ENCODE measurements at places on chromosomes 11 and 22. TPM values are rescaled to one million over a fixed set of nuclear protein-coding genes. Genes with fewer than 3 reads are reported as not detected.
A peak's percentile ranks its signal among the peaks of the same experiment; 100 is the strongest.

The HEPN1 gene
- total RNA-seq: not detected

The OR52N4 gene
- total RNA-seq: 1.3 TPM

The FAM111B gene
- total RNA-seq: 1.4 TPM

The CHADL gene
- 0.35 TPM for total RNA-seq

DNA sequence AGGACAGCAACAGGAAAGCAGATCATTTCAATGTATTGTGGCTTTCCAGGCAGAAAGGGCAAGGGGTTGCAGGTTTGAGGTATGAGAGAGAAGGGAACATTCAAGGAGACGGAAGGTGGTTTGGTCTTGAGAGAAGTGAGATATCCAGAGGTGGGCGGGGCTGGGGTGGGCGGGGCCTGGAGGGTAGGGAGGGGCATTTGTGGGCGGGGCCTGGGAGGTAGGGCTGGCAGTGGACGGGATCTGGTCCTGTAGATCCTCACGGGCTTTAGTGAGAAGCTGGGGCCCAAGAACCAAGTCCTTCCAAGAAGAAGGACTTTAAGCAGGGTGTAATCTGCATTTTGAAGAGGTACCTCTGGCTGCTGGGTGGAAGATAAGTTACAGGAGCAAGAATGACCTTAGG is 199.2 kb downstream of the MN1 start:
- H3K27me3 ChIP-seq: no peaks in the 10 kb centered on the region
- DNase-seq: no peak
- no peak overlapping the region for H3K27ac ChIP-seq

- no peak for DNase-seq
- H3K27me3 ChIP-seq: no peaks in the 10 kb centered on the region
- no peaks in the 10 kb centered on the region for H3K36me3 ChIP-seq
- H3K4me1 ChIP-seq: peaks cover 9% of the 10 kb centered on the region
Measured at GRCh38 chr22:37734964-37735451, 38.2 kb downstream of the TRIOBP start.

GRCh38 chr11:131823772-131824171 is 453.4 kb downstream of the NTM start:
- no peak overlapping the region for H3K27ac ChIP-seq
- H3K4me3 ChIP-seq: no peak overlapping the region
- no peaks in the 10 kb centered on the region for H3K27me3 ChIP-seq
- no peaks in the 10 kb centered on the region for H3K4me1 ChIP-seq

DNA sequence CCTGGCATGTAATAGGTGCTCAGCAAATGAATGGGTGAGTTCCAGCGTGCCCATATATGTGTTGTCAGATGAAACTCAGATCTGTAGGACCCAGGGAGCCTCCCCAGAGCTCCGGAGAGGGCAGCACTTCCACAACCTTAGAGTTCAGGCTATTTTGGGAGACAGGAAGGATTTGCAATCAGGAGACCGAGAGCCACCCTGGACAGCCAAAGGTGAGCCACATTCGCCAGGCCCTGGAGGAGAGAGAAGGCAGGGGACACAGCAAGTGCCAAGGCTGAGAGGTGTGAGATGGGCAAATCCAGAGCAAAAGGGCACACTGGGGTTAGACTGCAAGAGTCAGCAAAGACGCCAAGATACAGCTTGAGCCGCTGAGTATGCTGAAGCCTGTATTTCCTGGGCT is 66.4 kb downstream of the CD82 start:
- no peak overlapping the region for H3K27ac ChIP-seq
- no peaks in the 10 kb centered on the region for H3K4me1 ChIP-seq
- H3K27me3 ChIP-seq: peaks cover 6% of the 10 kb centered on the region
- peak; percentile 1 for DNase-seq
- H3K4me3 ChIP-seq: no peak overlapping the region
- no peaks in the 10 kb centered on the region for H3K36me3 ChIP-seq

- no peak overlapping the region for H3K4me3 ChIP-seq
- no peak overlapping the region for H3K27ac ChIP-seq
- no peaks in the 10 kb centered on the region for H3K36me3 ChIP-seq
- DNase-seq: peak; percentile 43
- H3K4me1 ChIP-seq: peaks cover 7% of the 10 kb centered on the region
Measured at GRCh38 chr11:66880496-66881450, 23.9 kb downstream of the LRFN4 start.

DNA sequence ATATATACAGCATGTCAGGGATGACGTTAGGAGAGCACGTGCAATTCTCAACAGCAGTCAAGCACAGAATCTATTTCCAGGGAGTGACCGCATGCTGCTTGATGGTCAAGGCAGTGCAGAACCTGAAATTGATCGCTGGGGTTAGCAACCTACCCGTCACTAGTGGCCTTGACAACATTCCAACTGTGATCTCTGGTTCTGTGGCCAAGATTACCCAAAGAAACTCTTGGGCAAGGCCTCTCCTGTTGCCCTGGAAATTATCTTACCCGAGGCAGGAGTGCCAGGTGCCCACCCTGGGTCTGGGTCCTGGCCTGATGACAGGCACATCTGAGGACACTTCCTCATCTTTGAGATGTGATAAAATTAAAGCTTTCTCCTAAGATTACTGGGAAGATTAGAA is 2.2 kb downstream of the TM7SF2 start:
- H3K27ac ChIP-seq: no peak overlapping the region
- DNase-seq: peak; percentile 12
- no peaks in the 10 kb centered on the region for H3K27me3 ChIP-seq
- peaks cover 24% of the 10 kb centered on the region for H3K36me3 ChIP-seq
- peaks cover 67% of the 10 kb centered on the region for H3K4me1 ChIP-seq
- H3K4me3 ChIP-seq: no peak overlapping the region

DNA sequence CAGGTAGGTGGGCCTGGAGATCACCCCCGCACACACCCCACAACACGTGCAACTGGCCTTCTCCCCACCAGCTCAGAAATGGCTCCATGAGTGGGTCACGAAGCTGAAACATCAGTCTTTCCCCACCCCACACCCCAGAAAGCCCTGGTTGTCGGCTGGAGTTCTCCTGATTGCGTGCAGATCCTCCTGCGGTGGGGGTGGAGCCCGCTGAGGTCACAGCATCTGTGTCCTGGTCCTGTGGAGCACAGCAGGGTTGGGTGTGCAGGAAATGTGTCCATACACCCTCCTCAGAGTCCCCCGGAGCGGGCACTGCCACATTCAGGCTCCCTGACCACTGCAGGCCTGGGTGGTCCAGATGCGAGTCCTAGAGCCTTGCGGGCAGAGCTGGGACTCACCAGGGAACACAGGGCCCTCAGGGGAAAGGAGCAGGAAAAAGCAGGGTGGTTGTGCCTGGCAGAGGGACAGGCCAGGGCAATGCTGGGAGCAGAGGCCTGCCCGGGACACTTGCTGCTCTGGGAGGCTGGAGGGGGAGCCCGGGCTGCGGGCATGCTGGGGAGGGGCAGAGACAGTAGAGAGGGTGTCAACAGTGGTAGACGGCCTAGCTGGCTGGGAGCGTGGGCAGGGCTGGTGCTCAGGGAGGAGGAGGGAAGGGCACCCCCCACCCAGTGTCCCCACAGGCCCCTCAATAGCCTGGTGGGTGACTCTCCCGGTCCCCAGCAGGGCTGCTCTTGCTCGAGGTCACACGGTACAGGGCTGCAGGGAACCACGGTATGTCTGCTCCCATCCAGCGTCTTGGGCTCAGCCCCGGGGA is 42.4 kb upstream of the PPARA start:
- no peak overlapping the region for H3K4me3 ChIP-seq
- H3K4me1 ChIP-seq: no peaks in the 10 kb centered on the region
- no peaks in the 10 kb centered on the region for H3K27me3 ChIP-seq

DNA sequence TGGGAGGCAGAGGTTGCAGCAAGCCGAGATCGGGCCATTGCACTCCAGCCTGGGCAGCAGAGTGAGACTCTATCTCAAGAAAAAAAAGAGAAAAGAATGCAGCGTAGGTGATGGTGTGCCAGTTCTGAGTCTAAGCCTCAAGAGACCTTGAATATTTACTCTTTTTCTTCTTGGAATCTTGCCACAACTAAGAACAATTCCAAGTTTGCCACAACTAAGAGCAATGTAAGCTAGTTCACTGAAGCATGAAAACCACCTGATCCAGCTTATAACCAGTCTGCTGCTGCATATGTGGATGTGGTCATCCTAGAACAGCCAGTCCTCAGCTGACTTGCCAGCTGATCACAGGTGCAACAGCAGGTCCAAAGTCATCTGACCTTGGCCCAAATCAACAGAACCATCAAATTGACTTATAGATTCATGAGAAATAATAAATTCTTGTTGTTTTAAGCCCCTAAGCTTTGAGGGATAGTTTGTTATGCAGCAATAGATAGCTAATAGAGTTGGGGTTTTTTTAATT is 25.4 kb upstream of the SEZ6L start:
- no peaks in the 10 kb centered on the region for H3K36me3 ChIP-seq
- no peak overlapping the region for H3K27ac ChIP-seq
- no peak for DNase-seq
- H3K4me3 ChIP-seq: no peak overlapping the region
- no peaks in the 10 kb centered on the region for H3K27me3 ChIP-seq
- no peaks in the 10 kb centered on the region for H3K4me1 ChIP-seq

DNA sequence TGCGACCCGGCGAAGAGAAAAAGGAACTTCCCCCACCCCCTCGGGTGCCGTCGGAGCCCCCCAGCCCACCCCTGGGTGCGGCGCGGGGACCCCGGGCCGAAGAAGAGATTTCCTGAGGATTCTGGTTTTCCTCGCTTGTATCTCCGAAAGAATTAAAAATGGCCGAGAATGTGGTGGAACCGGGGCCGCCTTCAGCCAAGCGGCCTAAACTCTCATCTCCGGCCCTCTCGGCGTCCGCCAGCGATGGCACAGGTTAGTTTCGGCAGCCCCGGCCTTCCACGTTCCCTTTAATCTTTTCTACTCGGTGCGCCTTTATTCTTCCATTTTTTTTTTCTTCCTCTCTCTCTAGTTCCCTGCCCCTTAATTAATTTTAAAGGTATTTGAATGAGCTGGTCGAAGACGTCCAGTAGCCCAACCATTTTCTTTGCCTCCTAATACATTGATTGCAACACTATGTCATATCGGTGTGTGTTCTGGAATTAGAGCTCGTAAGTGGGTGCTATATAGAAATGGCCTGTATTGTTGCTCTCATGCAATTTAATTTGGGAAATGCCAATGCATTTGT is 537 bp downstream of the EP300 start:
- peak overlapping the region; percentile 89 for H3K27ac ChIP-seq
- no peaks in the 10 kb centered on the region for H3K36me3 ChIP-seq
- H3K27me3 ChIP-seq: no peaks in the 10 kb centered on the region
- peak overlapping the region; percentile 75 for H3K4me3 ChIP-seq
- peaks cover 21% of the 10 kb centered on the region for H3K4me1 ChIP-seq

DNA sequence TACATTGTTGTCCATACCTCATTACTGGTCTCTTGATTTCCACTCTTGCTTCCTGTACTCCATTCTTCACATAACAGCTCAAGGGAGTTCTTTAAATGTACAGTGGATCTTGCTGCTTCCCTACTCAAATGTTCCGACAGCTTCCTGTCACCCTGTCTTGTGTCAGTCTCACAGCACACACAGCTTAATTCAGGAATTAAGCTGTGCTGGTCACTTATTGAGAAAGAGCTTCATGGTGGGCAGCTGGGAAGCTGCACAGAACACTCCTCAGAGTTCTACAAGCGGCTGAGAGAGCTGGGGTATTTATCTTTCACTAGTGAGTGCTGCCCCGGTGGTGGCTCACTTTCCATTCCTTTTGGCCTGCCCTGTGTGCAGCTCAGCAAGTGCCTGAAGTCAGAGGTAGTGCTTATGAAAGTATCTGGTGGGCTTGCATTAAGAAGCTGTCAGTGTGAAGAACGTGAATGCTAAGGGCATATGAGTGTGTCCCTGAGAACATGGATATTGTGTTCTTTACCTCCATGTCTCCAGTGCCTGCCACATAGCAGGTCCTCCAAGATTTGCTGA is 48.7 kb downstream of the KCNQ1OT1 start:
- H3K4me3 ChIP-seq: no peak overlapping the region
- no peaks in the 10 kb centered on the region for H3K36me3 ChIP-seq
- no peak for DNase-seq
- H3K27me3 ChIP-seq: no peaks in the 10 kb centered on the region

- H3K27ac ChIP-seq: no peak overlapping the region
- no peak overlapping the region for H3K4me3 ChIP-seq
- H3K36me3 ChIP-seq: no peaks in the 10 kb centered on the region
- no peaks in the 10 kb centered on the region for H3K4me1 ChIP-seq
- no peak for DNase-seq
Measured at GRCh38 chr11:109911488-109911887, 181.7 kb upstream of the ZC3H12C start.

- H3K4me1 ChIP-seq: peaks cover 7% of the 10 kb centered on the region
- no peaks in the 10 kb centered on the region for H3K27me3 ChIP-seq
- H3K27ac ChIP-seq: no peak overlapping the region
- no peak overlapping the region for H3K4me3 ChIP-seq
- no peak for DNase-seq
- peaks cover 40% of the 10 kb centered on the region for H3K36me3 ChIP-seq
Measured at GRCh38 chr11:13721760-13722159, 53.3 kb downstream of the FAR1 start.
